Astrocyte of the cerebellum (primary cell): ENCODE measurements at places on chromosomes 6 and 20.
A peak's percentile ranks its signal among the peaks of the same experiment; 100 is the strongest.

- no peak for DNase-seq
Measured at GRCh38 chr20:47691625-47692024, 93.7 kb downstream of the SULF2 start.

- peak; percentile 55 for DNase-seq
Measured at GRCh38 chr6:150301846-150302519, 66.8 kb upstream of the IYD start.

DNA sequence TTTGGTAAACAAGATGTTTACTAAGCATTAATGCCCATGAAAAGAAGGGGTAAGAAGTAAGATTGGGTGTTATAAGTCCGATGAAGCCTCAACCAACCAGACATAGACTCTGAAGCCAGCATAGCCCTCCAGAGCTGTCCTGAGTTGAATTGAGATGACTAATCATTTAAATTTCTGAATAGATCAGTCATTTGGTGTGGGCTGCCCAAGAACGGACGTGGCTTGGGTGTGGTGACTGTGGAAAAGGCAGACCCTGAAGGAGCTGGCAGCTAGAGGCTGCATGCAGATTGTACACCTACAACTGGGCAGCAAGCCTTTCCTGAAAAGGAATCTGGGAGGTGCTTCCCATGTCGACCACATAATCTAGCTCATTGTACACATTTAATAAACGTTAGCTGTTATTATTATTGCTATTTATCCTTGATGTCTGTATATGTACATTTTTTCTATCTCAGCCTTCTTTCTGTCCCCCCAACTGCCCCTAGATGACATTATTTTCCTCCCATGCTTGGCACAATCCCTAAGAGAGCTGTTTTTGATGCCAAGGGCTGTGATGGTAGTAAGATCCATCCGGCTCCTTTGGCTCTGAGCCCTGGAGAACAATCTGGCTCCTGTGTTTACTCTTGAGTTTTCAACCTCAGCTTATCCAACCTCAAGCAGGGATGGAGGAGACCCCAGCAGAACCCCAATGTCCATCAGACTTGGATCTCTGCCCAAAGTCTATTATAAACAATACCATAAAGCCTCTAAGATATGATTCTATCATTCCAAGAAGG is 57.6 kb upstream of the JAG1 start:
- no peak for DNase-seq

- DNase-seq: peak; percentile 2
Measured at GRCh38 chr6:1409774-1410465, 20.5 kb downstream of the FOXF2 start.

- DNase-seq: no peak
Measured at GRCh38 chr20:40307997-40308396, 381.0 kb downstream of the MAFB start.

DNA sequence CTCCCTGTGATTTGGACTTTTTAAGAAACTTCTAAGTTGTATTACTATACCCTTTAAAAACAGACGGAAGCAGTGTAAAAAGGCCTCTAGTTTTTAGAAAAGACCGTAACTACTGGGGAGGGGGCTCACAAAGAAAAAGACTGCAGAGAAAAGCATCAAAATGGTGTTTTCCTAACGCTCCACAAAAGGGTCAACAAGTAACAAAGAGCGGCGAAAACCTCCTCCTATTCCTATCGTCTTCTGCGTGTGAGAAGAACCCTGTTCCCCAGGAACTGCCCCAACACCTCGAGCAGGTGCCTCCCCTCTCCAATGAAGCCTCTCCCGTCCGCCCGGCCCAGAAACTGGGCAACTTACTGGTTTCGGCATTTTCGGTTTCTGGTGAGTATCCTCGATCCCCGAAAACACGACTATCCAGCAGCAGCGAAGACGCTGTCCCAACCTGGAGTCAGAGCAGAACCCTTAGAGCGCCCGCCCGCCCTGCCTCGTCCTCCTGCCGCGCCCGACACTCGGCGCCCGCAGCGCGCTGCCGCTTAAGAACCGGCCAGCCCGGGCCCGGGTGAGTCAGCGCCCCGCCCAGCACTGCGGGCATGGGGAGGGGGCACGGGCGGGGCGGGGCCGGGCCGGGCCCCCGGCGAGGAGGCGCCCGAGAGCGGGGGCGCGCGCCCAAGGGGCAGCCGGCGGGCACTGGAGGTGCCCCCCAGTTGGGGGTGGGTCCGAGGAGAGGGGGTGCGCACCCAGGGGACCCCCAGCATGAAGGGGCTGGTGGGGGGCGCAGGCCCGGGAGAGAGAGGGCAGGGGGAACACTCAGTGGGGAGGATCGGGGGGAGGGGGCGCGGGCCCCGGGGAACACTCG is 1.2 kb downstream of the EZR start:
- DNase-seq: no peak

- peak; percentile 55 for DNase-seq
Measured at GRCh38 chr6:72589096-72589495, 32.8 kb upstream of the KCNQ5 start.

DNA sequence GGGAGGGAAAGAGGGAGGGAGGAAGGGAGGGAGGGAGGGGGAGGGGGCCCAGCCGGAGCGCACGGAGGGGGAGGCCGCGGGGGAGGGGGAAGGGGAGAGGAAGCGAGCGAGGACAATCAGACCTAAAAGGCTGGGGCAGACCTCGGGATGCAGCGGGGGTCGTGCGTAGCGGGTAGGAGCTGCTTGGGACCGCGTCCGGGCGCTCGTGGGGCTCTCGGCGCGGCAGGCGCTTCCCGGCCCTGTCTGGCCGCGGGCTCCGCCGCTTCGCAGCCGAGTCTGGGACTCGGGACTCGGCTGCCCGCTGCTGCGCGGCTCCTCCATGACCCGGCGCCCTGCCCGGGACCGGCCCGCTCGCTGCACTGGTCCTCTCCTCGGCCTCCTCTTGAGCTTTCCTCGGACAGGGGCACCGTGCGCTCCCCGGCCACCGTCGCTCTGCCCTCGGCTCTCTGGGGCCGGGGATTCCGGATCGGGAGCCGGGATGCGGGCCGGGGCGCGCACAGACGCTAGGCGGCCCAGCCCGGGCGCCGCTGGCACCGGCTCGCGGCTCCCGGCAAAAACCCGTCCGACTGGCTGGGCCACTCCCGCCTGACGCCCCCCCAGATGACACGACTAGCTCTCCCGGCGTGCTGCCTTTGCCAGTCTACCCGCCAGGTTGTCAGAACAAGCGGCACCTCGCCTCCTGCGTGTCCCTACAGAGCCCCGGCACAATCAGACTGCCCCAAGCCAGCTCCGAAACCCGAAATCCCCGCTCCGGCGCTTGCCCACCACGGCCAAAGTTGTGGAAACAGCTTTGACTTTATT is 2.2 kb downstream of the TFAP2A start:
- no peak for DNase-seq

DNA sequence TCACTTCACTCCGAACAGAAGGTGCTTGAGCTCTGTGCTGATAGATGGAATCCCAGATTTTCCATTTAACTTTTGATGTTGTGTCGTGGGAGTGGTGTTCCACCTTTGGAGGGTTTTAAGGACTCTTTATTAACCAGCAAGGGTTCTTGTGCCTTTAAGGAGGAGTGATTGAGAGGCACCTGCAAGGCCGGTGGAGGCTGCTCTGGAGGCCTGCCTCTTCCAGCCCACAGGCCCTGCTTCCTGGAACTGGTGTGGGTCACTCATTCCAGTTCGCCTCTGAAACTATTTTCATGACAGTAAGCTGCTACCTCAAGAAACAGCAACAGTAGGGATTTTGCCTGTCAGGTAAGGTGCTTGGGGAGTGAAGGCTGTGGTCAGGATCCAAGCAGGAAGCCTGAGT is 58.8 kb upstream of the APCDD1L start:
- DNase-seq: no peak

GRCh38 chr6:128238225-128238624 is 282.2 kb downstream of the PTPRK start:
- DNase-seq: no peak

DNA sequence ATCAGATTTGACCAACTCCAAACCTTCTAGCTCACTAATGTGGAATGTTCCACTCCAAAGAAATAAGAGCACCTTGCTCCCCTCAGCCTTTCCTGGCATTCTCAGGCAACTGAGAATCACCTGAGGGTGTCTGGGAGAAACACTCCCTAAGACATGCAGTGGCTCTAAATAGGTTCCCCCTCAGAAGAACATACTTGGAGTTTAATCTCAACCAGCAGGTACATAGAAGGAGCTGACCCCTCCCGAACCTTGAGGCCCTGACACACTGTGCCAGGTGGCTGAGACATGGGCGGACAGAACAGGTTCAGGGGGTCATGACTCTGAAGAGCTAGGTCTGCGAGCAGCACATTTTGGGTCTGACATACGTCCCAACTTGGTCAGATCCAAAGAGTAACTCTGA is 107.6 kb upstream of the MAP3K4 start:
- no peak for DNase-seq

GRCh38 chr6:162862462-162862861 is 134.7 kb downstream of the PACRG start:
- DNase-seq: no peak

DNA sequence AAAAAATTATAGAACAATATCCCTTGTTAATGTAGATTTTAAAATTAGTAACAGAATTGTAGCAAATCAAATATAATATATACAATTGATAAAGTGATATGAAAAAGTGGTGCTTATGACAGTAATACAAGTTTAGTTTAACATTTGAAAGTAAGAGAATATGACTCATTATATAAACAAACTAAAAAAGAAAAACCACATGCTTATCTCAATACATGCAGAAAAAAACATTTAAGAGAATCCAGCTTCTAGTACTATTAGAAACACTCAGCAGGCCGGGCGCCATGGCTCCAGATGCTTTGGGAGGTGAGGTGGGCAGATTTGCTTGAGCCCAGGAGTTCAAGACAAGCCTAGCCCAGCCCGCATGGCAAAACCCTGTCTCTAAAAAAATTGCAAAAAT is 60.7 kb upstream of the LAMA2 start:
- peak; percentile 2 for DNase-seq

GRCh38 chr6:411402-412145 is 20.0 kb downstream of the IRF4 start:
- no peak for DNase-seq
